ENCODE measurements at places on chromosomes 2 and 18.
A peak's percentile ranks its signal among the peaks of the same experiment; 100 is the strongest.

- no peak for DNase-seq
Observed at GRCh38 chr2:182144776-182145165, 159.1 kb downstream of the PPP1R1C start.

GRCh38 chr18:8643326-8643878 lies 34.2 kb downstream of the RAB12 start:
- DNase-seq: no peak

- DNase-seq: no peak
Observed at GRCh38 chr2:161010503-161011015, 149.7 kb upstream of the TANK start.

DNA sequence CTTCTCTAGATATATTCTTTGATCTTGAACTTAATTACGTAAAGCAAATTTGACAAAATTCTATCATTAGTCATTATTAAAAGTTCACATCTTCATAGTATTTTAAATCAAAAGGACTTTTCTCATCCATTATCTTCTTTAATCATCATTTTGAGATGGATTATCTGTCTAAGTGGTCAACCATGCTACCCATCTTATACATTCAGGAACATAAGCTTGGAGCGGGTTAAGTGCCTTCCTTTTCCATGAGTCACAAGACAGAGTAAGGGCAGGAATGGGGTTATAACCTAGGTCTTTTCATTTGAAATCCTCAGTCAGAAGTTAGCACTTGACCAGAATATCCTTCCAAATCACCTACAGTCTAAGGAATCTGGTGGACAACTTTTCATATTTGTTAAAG lies 297.1 kb downstream of the TCF4 start:
- peak; percentile 10 for DNase-seq

DNA sequence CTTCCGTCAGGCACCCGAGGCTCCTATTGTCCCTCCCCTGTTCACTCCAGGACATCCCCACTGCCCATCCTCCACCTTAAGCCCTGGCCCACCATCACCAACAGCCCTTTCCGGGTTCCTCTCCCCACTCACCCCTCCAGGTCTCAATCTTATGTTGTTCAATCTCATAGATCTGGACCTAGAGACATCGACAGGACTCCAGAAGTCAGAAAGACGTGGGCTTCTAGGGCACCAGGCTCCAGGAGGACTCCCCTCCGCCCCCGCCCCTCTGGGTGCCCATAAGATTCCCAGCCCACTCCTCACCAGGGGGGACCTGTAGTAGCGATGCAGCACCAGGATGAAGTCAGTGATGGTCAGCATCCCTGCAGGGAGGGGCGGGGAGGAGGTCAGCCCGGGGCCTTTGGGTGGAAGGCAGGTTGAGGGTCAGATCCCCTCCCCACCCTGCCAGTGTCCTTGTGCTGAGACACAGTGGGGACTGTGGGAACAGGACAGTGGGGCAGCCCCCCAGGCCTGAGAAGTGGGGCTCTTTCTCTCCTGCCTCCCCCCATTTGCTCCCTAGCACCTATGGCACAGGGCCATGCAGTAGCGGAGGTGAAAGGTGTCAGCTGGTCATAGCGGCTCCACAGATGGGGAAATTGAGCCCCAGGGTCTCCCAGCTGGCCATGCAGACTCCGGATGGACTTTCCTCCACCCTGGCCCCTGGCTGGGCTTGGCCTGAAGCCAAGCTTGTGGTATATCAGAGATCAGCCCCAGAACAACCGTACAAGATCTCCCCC lies 3.7 kb downstream of the PRKAG3 start:
- no peak for DNase-seq

Data from RCC 7860 (cell line).